ENCODE measurements at places on chromosomes 12 and 14.

- H3K27ac ChIP-seq: no peak overlapping the region
- no peaks in the 10 kb centered on the region for H3K4me1 ChIP-seq
- H3K27me3 ChIP-seq: no peaks in the 10 kb centered on the region
- H3K4me3 ChIP-seq: no peak overlapping the region
- no peak for DNase-seq
Observed at GRCh38 chr12:112506513-112507166, 87.9 kb downstream of the PTPN11 start.

- H3K36me3 ChIP-seq: no peaks in the 10 kb centered on the region
- H3K4me3 ChIP-seq: no peak overlapping the region
- DNase-seq: no peak
- H3K27ac ChIP-seq: no peak overlapping the region
- peaks cover 15% of the 10 kb centered on the region for H3K4me1 ChIP-seq
- peaks cover 13% of the 10 kb centered on the region for H3K27me3 ChIP-seq
Observed at GRCh38 chr12:10235761-10236631, 23.3 kb downstream of the GABARAPL1 start.

DNA sequence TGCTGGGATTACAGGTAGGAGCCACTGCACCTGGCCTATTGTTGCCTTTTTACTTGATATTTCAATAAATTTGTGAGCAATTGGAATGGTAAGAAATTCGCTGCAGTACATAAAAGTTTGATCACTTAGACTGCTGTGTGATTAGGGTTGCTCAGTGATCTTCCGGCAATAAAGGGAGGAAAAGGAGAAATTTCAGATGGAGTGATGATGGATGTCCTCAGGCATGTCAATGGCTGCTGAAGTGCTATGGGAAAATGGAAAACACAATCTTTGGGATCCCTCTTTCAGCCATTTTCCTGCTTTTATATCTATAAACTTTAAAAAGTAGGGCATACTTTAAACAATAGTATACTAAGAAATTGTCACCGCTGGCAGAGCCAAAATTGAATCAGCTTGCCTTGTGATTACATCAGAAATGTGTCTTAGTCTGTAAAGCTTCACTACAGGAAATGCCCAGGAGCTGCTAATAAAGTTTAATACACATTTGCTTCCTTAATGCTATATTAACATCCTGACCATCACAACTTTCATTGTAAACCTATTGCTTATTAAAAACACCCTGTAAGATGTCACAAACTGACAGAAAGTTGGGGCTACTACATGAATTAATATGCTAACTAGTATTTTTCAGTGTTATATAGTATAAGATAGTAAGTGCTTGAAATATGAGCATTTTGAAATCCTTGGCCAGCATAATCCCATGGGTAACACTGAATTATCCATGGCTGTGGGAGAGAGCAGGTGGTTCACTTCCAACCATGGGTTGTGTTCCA, 13.7 kb upstream of the FBXL14 start:
- peaks cover 25% of the 10 kb centered on the region for H3K4me1 ChIP-seq
- no peak for DNase-seq
- no peaks in the 10 kb centered on the region for H3K36me3 ChIP-seq
- no peak overlapping the region for H3K27ac ChIP-seq
- no peak overlapping the region for H3K4me3 ChIP-seq

DNA sequence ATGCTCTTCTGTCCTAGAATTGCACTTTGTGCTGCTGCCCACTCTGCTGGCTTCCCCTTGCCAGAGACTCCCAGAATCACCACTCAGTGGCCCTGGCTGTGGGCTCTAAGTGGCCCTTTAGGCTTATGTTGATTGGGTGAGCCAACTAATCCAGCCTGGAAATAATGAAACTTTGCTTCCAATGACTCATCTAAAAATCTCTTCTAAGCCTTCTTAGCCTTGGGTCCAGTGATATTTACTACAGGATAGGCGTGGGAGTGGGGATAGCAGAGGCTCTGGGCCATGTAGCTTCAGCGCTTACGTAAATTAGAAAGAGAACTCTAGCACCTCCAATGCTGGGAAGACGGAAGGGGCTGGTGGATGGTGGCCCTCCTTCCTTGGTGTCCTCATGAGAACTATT, 137.9 kb downstream of the TTC8 start:
- H3K27ac ChIP-seq: no peak overlapping the region
- no peaks in the 10 kb centered on the region for H3K27me3 ChIP-seq
- no peaks in the 10 kb centered on the region for H3K4me1 ChIP-seq
- no peak for DNase-seq
- no peak overlapping the region for H3K4me3 ChIP-seq

- H3K27me3 ChIP-seq: peaks cover 88% of the 10 kb centered on the region
- peaks cover 8% of the 10 kb centered on the region for H3K36me3 ChIP-seq
- no peak for DNase-seq
- H3K4me1 ChIP-seq: peaks cover 65% of the 10 kb centered on the region
Observed at GRCh38 chr14:60654334-60654821, 5.1 kb upstream of the SIX1 start.

DNA sequence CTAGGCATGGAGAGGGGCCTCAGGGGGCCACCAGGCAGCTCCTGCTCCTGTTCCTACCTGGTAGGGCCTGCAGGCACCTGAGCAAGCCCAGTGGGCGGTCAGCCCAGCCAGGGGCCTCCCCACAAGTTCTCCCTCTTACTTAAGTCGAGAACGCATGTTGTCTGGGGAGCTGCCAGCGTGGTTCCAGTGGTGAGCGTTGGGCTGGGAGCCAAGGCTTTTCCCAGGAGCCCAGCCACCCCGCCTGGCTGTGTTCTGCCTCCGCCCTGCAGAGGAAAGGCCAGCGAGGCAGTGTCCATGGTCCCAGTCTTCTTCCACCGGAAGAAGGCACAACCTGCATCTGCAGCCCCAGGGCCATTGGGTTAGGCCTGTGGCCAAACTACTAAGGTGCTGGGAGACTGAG, 1.4 kb downstream of the C14orf180 start:
- no peak overlapping the region for H3K27ac ChIP-seq
- H3K36me3 ChIP-seq: no peaks in the 10 kb centered on the region
- H3K4me1 ChIP-seq: no peaks in the 10 kb centered on the region
- H3K27me3 ChIP-seq: no peaks in the 10 kb centered on the region

- H3K4me3 ChIP-seq: no peak overlapping the region
- no peak overlapping the region for H3K27ac ChIP-seq
- H3K36me3 ChIP-seq: peaks cover 25% of the 10 kb centered on the region
- DNase-seq: no peak
Observed at GRCh38 chr14:63910583-63911363, 58.0 kb downstream of the SYNE2 start.

GRCh38 chr12:32181498-32182175, 75.0 kb downstream of the BICD1 start:
- no peaks in the 10 kb centered on the region for H3K27me3 ChIP-seq
- H3K4me1 ChIP-seq: no peaks in the 10 kb centered on the region
- no peaks in the 10 kb centered on the region for H3K36me3 ChIP-seq

DNA sequence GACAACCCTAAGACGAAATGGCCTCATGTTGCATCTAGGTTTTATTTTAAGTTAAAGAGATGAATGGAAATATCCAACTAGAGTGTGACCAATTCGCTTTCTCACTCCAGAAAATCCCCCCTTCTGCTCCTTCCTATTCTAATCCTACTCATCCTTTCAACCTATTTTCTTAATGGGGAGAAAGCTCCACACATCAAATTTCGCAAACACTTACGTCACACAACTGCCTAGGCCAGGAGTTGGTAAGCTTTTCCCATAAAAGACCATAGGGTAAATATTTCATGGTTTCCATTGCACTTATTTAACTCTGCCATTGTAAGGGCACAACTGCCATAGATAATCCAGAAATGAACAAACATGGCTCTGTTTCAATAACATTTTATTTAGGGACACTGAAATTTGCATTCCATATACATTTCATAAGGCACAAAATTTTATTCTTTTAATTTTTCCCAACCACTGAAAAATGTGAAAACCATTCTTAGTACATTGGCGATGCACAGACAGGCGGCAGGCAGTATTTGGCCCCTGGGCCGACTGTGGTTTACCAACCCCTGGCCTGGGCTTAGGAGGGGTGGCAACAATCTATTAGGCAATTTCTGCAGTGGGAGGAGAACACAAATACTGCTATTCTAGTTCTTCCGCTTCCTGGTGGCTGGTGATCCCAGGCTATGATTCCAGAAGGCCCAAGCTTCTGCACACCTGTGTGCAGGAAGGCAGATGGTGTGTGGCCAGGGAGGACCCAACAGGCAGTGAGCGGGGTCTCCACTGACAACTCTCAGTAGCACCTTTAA, 67.2 kb upstream of the FOXN3 start:
- no peaks in the 10 kb centered on the region for H3K27me3 ChIP-seq
- H3K36me3 ChIP-seq: peaks cover 27% of the 10 kb centered on the region
- no peak for DNase-seq
- H3K4me3 ChIP-seq: no peak overlapping the region
- H3K4me1 ChIP-seq: peaks cover 14% of the 10 kb centered on the region
- no peak overlapping the region for H3K27ac ChIP-seq

- H3K27me3 ChIP-seq: peaks cover 4% of the 10 kb centered on the region
- DNase-seq: no peak
- H3K27ac ChIP-seq: no peak overlapping the region
Observed at GRCh38 chr12:75960954-75961661, 70.5 kb downstream of the PHLDA1 start.

DNA sequence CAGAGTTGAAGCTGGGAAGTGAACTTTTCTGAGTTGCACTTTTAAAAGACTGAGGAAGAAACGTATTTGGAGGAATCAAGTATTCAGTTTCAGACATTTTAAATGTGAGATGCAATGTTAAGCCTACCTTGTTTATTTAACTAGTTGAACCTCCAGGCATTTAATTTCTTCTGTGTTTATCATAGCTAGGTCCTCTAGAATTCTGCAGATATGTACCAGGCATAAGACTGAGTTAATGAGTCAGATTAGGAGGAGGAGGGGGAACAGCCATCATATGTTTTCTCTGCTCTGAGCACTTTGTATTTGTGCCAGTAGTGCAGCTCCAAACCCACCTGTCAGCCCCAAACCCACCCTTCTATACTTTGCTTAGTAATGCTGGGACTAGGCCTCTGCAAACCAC, 16.4 kb upstream of the SAMD4A start:
- no peak overlapping the region for H3K27ac ChIP-seq
- no peaks in the 10 kb centered on the region for H3K4me1 ChIP-seq
- no peak for DNase-seq

DNA sequence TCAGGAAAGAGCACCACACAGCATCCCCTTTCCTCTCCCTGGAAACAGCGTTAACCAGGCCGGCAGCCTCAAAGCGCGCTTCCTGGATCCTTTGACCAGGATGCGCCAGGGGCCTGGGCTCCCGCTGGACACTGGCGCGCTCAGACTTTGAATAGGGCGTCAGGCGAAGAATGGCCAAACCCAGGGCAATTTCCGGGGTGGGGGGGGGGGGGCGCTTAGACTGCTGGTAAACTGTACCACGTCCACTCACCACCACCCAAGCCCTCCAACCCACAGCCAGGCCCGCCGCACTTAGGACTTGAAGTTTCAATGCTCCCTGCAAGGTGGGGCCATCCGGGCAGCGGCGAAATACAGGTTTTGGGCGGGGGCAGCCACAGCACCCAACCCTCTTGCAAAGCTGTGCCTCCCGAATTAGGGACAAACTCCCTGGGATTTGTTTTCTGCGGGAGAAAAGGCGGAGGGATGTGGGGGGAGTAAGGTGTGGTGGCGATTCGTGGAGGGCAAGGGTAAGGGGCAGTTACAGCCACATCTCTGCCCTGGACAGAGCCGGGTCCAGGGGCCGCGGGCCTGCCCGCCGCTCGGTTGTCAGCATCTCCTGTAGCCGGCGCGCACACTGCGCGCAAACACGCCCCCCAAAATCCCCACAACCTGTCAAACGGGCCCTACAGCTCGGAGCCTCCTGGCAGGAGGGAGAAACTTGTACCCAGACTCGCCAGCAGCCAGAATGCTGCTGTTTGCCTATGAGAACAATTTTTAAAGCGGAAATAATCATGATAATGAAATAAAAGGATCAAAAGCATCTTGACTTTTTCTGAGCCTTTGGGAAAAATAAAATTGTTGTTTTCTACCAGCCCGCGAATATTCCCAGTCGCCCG, 958 bp downstream of the RTN1 start:
- peak overlapping the region; percentile 62 for H3K4me3 ChIP-seq
- peaks cover 6% of the 10 kb centered on the region for H3K4me1 ChIP-seq
- H3K27ac ChIP-seq: no peak overlapping the region
- DNase-seq: no peak

- H3K36me3 ChIP-seq: peaks cover 2% of the 10 kb centered on the region
- peaks cover 7% of the 10 kb centered on the region for H3K27me3 ChIP-seq
- DNase-seq: no peak
Observed at GRCh38 chr12:1575408-1576401, 18.7 kb downstream of the FBXL14 start.

GRCh38 chr12:119687406-119687805, 19.5 kb downstream of the PRKAB1 start:
- H3K27me3 ChIP-seq: no peaks in the 10 kb centered on the region
- peaks cover 15% of the 10 kb centered on the region for H3K4me1 ChIP-seq
- H3K27ac ChIP-seq: no peak overlapping the region
- no peak overlapping the region for H3K4me3 ChIP-seq

DNA sequence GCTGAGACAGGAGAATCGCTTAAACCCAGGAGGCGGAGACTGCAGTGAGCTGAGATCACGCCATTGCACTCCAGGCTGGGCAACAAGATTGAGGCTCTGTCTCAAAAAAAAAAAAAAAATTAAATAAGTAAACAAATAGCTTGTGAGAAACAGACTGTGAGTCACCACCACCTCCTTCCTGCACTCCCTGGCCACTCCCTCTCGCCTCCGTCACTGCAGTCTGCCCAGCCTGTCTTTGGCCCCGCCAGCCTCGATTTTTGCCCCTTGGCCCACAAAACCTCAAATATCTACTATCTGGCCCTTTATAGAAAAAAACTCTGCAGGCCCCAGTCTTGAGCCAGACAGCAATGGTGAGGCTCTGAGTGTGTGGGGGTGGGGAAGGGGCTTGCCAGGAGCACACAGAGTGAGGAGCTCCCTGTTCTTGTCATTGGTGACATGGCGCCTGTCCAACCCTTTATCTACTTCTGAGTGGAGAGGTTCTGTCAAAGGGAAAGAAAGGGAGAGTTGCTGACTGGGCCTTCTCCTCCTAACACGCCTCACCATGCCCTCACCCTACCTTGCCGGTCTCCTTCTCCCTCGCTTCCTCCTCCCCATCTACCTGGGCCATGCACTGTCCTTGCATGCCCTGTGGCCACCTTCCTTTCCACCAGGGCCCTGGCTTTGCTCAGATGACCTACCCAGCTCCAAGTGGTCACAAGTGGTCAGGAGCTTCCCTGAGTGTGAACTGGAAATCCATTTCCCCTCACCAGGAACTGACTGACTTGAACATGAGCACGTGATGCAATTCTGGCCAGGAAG, 22.1 kb downstream of the LGMN start:
- H3K27me3 ChIP-seq: peaks cover 44% of the 10 kb centered on the region
- H3K4me1 ChIP-seq: peaks cover 18% of the 10 kb centered on the region
- H3K36me3 ChIP-seq: no peaks in the 10 kb centered on the region
- no peak overlapping the region for H3K27ac ChIP-seq

DNA sequence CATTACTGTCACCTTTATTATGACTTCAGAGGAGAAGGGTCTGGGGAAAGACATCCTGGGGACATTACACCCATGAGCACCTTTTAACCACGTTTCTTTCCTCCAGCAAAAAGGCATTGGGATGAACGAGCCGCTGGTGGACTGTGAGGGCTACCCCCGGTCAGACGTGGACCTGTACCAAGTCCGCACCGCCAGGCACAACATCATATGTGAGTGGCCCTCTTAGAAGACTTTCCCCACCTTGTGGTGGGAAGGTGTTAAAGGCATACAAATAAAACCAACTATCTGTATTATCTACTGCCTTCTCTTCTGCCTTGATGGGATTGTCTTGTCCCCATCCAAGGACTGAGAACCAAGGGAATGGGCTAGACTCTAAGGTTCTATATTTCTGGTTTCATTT, 6.0 kb downstream of the PSMD9 start:
- peak overlapping the region; percentile 82 for H3K27ac ChIP-seq
- H3K4me3 ChIP-seq: no peak overlapping the region
- peaks cover 18% of the 10 kb centered on the region for H3K36me3 ChIP-seq
- peaks cover 27% of the 10 kb centered on the region for H3K4me1 ChIP-seq
- no peaks in the 10 kb centered on the region for H3K27me3 ChIP-seq

All from activated T-helper 1 cell treated with anti-CD3 and anti-CD28 coated beads, Interleukin-12 subunit alpha, Interleukin-12 subunit beta, Interleukin-2, Interleukin-4 antibody, amounts not matched to agents 30 ng/mL and 10 ng/mL and 1 ng/mL, durations not matched to agents 14 hours and 24 hours and 36 hours (primary cell).